NCI-H226 (cell line): ENCODE measurements at places on chromosomes 4 and X.

DNA sequence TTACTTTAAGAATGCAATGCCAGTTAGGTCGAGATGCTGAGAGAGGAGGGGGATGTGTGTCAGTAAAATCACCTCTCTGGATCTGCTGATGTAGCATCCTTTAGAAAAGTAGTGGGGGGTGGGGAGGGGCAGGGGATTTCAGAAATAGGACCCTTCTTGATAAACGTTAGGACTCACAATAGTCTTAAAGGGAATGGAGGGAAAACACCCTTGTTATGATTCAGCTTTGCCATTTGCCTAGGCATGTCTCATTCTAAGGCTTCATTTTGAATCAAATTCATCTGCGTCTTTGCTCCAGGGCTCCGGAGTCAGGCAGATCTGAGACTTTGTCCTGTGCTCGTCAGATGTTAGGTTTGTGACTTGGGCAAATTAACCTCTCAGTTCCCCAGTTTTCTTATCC, 879 bp downstream of the SH2D1A start:
- no peak for DNase-seq

GRCh38 chrX:20965270-20966044, 408.8 kb upstream of the CNKSR2 start:
- DNase-seq = no peak

- no peak for DNase-seq
Measured at GRCh38 chrX:101550362-101550750, at the start of gene ARMCX1. ARMCX1 (plus strand) TSS chrX:101550547; CDS start chrX:101552931, 2,384 bp downstream.

GRCh38 chr4:154660052-154660451, 47.6 kb upstream of the FGG start:
- no peak for DNase-seq

- DNase-seq = no peak
Measured at GRCh38 chr4:52576326-52576725, 82.8 kb downstream of the USP46 start.

GRCh38 chr4:172826346-172826745, 342.3 kb upstream of the GALNT7 start:
- DNase-seq = no peak

- no peak for DNase-seq
Measured at GRCh38 chr4:53748328-53748772, 157.1 kb upstream of the LNX1 start.

DNA sequence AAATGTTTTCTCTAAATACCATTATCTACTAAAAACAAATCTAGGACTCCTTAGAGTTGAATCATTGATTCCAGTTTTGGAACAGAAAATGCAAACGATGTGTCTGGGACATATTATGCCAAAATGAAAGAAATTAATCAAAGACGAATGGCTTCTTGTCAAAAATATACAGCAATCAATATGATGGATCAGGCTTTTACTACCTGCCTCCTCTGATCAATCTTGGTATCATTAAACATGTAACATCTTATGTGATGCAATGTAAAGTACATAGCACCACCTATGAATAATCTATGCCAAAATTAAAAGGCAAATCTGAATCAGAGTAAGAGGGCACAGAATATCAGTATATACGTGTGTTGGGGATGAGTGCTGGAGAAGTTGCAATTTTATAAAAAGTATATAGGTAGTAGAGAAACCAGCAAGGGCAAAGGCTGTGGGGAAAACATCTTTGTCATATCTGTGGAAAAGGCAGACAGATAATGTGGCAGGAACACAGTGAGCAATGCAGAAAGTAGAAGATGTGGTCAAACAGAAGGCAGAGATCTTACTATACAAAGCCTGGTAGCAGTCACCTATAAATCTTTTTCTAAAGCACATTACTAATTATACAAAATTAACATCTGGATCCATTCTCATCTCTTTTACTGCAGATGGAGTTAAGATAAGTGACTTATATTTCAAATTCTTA, 152.7 kb downstream of the ANTXR2 start:
- no peak for DNase-seq

DNA sequence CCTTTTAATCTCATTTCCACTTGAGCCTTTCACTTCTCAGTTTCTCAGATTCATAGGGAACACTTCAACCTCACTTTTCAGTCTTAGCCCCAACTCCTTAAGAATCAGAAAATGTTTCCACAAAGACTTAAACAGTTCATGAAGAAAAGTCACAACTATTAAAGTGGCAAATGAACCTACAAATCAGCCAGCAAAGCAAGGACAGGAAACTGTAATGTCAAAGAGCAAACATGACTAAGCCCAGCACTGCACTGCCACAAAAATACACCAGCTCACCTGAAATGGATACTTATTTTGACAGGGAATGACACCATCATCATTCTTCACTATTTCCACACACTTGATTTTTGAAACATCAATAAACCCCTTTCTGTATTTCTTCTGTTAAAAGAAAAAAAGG, 41.8 kb upstream of the TXK start:
- DNase-seq = no peak
